ENCODE measurements at places on chromosomes 5 and 9.

DNA sequence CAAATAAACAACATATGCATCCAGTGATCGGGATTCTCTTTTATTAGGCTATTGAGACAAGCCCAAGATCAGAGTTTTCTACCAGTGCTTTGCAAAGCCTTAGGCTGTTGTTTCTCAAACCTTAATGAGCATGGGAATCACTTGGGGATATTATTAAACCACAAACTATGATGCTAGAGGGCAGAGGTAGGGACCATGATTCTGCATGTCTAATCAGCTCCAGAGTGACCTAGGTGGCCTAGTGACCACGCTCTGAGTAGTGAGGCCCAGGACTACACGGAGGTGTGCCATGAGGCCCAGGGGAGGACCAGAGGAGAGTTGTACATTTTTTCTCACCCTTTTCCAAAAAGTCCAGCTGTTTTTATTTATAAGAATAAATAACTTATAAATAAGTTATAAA lies 298.5 kb upstream of the TLE4 start:
- no peak overlapping the region for H3K27ac ChIP-seq
- H3K36me3 ChIP-seq = no peaks in the 10 kb centered on the region
- no peaks in the 10 kb centered on the region for H3K4me1 ChIP-seq

- no peak for DNase-seq
- no peaks in the 10 kb centered on the region for H3K36me3 ChIP-seq
- H3K4me1 ChIP-seq = no peaks in the 10 kb centered on the region
- no peak overlapping the region for H3K4me3 ChIP-seq
- no peaks in the 10 kb centered on the region for H3K27me3 ChIP-seq
Measured at GRCh38 chr5:4929092-4929655, 211.0 kb upstream of the ADAMTS16 start.

DNA sequence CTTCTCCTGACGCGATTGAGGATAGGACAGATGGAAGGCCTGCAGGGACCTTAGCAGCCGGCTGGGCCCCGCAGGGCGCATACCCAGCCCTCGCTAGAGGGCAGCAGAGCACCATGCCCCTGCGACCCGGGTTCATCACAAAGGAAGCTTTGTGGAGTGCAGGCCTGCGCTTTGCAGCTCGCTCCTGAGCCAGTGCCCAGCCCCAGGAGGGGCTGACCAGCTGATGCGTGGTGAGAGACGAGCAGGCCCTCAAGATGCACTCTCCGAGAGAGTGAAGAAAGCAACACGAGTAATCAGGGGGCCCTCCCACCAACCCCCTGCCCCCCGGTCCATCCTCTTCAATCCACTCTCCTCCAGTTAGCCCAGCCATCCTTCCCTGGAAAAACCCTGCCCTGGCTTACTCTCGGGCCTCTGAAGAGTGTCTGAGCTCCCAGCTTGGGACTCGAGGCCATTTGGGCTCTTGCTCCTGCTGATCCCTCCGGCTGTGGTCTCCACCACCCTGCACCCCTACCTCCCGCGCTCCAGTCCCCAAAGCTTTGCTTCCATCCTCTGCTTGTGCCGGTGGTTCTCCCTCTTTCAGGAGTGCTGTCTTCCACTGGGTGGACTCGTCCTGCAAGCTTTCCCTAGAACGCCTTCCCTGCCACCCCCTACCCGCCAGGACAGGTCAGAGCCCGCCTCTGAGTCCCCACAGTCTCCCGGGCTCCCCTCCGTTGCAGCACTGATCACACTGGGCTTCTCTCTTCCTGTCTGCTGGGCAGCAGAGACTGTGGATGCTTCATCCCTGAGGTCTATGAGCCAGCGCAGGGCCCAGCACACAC lies 9.1 kb upstream of the KIF12 start:
- peaks cover 27% of the 10 kb centered on the region for H3K27me3 ChIP-seq
- H3K4me3 ChIP-seq = no peak overlapping the region
- H3K4me1 ChIP-seq = peaks cover 5% of the 10 kb centered on the region
- H3K36me3 ChIP-seq = no peaks in the 10 kb centered on the region
- no peak overlapping the region for H3K27ac ChIP-seq
- DNase-seq = peak; percentile 40

DNA sequence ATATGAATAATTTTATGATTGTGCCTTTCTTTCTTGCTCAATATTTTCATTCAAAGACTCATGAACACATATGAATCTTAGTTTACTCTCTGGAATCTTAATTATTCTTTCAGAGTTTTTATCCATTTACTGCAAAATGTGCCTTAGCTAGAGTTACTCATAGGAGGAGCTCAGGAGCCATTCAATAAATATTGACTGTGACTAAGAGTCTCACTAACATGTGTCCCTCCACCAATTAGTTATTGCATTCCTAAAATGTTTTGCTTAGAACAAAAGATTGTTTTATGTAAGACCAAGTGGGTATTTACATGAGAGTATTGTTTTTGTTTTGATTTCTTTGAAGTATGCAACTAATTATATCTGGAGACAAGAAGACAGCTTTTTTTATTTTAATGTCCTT lies 218.4 kb upstream of the MAST4 start:
- H3K4me3 ChIP-seq = no peak overlapping the region
- H3K27me3 ChIP-seq = peaks cover 15% of the 10 kb centered on the region
- DNase-seq = no peak
- no peak overlapping the region for H3K27ac ChIP-seq
- H3K36me3 ChIP-seq = no peaks in the 10 kb centered on the region

- no peak for DNase-seq
- H3K4me3 ChIP-seq = no peak overlapping the region
- H3K36me3 ChIP-seq = no peaks in the 10 kb centered on the region
- H3K27me3 ChIP-seq = no peaks in the 10 kb centered on the region
Measured at GRCh38 chr9:81410201-81410600, 279.1 kb downstream of the TLE1 start.

DNA sequence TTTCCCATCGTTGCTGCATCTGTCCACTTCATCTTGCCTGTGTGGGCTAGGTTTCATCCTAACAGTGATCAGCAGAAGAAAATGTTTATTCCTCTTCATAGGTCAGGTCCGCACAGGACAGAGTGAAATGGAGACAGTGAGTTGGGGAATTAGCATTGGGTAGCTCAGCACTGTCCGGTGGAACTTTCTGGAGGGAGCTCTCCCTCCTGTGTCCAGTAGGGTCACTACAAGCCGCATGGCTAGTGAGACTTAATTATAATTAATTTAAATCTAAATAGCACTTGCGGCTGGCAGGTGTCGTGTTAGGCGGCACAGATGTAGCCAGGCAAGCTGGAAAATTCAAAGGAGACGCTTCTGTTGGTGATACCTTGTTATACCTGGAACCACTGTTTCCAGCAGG lies 48.4 kb downstream of the CFAP77 start:
- peaks cover 4% of the 10 kb centered on the region for H3K4me1 ChIP-seq
- no peak for DNase-seq
- peaks cover 7% of the 10 kb centered on the region for H3K27me3 ChIP-seq
- no peak overlapping the region for H3K27ac ChIP-seq

- H3K4me3 ChIP-seq = no peak overlapping the region
- H3K4me1 ChIP-seq = no peaks in the 10 kb centered on the region
- peaks cover 36% of the 10 kb centered on the region for H3K27me3 ChIP-seq
Measured at GRCh38 chr9:115364991-115365390, 247.0 kb upstream of the TNC start.

DNA sequence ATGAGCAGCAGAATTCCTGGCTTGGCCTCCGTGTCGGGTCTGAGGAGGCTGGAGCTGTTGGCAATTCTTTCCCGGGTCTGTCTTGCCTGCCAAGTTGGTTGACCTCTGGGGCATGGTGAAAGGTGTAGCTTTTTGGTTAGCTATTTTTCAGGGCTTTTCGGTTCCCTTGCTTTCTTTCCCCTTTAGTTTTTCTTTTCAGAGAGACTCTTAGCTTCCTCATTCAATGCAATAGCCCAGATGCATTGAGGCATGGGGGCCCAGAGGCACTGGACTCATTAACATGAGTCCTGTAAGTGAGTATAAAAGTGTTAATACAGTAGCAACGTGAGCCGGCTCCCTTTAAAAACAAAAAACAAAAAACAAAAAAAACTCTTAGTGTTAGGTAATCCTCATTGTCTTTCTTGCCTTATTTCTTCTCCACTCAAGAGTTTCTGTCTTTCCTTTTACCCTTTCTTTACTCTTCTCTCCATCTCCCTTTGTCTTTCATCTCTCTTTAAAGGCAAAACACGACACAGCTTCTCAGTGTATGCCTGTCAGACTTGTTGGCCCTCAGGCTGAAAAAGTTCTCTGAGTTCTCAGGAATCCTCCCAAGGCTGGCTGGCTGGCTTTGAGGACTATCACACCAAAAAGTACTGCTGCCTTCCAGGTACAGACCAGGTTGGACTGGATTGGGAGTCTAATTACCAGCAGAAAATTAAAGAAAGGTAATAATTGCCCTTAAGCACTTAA lies 289.9 kb upstream of the TUT7 start:
- no peak overlapping the region for H3K27ac ChIP-seq
- DNase-seq = no peak
- H3K4me3 ChIP-seq = no peak overlapping the region
- no peaks in the 10 kb centered on the region for H3K36me3 ChIP-seq
- no peaks in the 10 kb centered on the region for H3K4me1 ChIP-seq

GRCh38 chr9:18194316-18194715 lies 279.6 kb upstream of the ADAMTSL1 start:
- H3K36me3 ChIP-seq = no peaks in the 10 kb centered on the region
- no peaks in the 10 kb centered on the region for H3K4me1 ChIP-seq
- H3K27ac ChIP-seq = no peak overlapping the region
- no peaks in the 10 kb centered on the region for H3K27me3 ChIP-seq

- no peak overlapping the region for H3K27ac ChIP-seq
- no peaks in the 10 kb centered on the region for H3K36me3 ChIP-seq
- no peaks in the 10 kb centered on the region for H3K27me3 ChIP-seq
- H3K4me1 ChIP-seq = no peaks in the 10 kb centered on the region
- no peak overlapping the region for H3K4me3 ChIP-seq
Measured at GRCh38 chr5:4225741-4226140, 630.1 kb downstream of the IRX1 start.

DNA sequence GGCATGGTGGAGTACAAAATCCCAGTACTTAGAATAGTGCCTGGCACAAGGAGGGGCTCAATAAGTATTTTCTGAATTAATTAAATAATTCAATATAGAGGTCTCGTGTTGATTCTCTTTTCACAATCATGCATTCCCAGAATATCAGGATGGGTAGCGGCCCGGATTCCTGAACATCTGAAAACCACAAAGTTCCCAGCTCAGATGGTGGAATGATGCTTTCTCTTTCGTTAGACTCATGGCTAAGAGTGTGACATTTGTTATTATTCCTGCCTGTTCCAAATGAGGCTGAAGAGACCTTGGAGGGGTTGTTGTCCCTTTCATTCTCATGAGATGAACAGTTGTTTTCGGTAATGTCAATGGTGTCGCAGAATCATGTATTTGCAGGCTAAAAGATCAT lies 95.4 kb upstream of the LIFR start:
- H3K27ac ChIP-seq = no peak overlapping the region
- peaks cover 5% of the 10 kb centered on the region for H3K4me1 ChIP-seq
- DNase-seq = no peak
- H3K27me3 ChIP-seq = peaks cover 42% of the 10 kb centered on the region
- no peaks in the 10 kb centered on the region for H3K36me3 ChIP-seq

- DNase-seq = no peak
- peaks cover 4% of the 10 kb centered on the region for H3K4me1 ChIP-seq
- H3K4me3 ChIP-seq = no peak overlapping the region
- no peaks in the 10 kb centered on the region for H3K27me3 ChIP-seq
- peaks cover 2% of the 10 kb centered on the region for H3K36me3 ChIP-seq
- no peak overlapping the region for H3K27ac ChIP-seq
Measured at GRCh38 chr9:5002811-5003210, 17.7 kb downstream of the JAK2 start.

Measured in T-helper 17 cell (primary cell).